ENCODE measurements at places on chromosomes 11 and 22.

GRCh38 chr11:46947399-46948077 lies 11.0 kb downstream of the CSTPP1 start:
- no peak for DNase-seq

DNA sequence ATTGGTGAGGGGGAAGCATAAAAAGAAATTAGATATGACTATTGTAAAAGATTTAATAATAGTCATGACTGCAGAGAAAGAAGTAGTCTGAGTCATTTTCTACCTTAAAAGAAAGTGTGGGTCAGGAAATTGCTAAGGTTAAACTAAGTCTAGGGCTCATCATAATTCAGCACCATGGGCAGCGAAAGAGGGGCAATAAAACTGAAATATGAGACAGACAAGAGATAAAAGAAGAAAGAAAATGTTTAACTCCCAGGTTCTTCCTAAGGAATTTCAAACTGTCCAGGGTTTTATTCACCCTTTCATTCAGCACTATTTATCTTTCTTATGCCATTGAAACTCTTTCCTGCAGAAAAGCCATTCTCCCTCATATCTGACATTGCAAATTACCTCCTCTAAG lies 114.4 kb upstream of the API5 start:
- DNase-seq: no peak

DNA sequence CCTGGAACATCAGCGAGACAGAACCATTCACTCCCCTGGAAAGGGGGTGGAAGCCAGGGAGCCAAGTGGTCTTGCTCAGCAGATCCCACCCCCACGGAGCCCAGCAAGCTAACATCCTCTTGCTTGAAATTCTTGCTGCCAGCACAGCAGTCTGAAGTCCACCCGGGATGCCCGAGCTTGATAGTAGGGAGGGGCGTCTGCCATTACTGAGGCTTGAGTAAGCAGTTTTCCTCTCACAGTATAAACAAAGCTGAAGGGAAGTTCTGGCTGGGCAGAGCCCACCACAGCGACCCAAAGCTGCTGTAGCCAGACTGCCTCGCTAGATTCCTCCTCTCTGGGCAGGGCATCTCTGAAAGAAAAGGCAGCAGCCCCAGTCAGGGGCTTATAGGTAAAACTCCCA lies 764.8 kb upstream of the LUZP2 start:
- DNase-seq: no peak

DNA sequence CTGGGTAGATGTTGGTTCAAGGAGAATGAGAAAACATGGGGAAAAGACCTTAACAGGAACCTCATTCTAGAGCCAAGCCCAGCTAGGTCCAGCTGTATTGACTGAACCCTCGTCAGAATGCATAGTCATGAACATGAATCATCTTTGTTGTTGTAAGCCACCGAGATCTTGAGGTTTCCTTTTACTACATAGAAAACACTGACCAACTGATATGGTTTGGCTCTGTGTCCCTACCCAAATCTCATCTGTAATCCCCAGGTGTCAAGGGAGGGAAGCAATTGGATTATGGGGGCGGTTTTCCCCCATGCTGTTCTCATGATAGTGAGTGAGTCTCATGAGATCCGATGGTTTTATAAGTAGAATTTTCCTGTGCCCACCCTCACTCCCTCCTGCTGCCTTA lies 19.4 kb upstream of the PHOX2A start:
- no peak for DNase-seq

- no peak for DNase-seq
Observed at GRCh38 chr11:67698247-67698646, 23.8 kb upstream of the ALDH3B2 start.

DNA sequence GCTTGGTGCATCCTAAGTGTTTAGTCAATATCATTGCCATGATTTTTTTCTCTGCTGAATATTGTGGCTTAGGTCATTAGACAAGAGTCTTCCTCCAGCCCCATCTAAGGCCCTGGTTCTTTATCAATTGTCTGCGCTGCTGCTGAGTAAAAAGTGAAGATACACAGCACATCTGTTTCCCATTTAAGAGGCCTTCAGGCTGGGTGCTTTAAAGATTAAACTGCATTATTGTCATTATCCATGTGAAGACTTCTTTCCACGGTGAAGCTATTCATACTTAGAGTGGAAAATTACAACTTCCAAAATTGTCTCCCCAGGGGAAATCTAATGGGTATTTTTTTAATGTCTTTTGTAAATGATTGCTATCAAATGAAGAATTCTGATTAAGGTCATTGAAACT lies 719.8 kb upstream of the LRRC4C start:
- DNase-seq: no peak

DNA sequence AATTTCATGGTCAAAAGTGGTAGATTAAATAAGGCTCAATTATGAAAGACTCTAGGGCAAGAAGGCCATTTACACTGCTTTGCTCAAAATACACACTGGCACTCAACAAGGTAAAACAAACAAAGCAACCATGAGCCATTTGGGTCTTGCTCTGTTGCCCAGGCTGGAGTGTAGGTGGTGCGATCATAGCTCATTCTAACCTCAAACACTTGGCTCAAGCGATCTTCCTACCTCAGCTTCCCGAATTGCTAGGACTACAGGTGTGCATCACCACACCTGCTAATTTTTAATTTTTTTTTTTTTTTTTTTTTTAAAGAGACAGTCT lies 10.9 kb upstream of the AGBL2 start:
- no peak for DNase-seq

- DNase-seq: no peak
Observed at GRCh38 chr11:130602641-130603334, 154.3 kb downstream of the ADAMTS15 start.

- DNase-seq: no peak
Observed at GRCh38 chr11:20032577-20033260, 127.6 kb downstream of the DBX1 start.

GRCh38 chr11:91587131-91587530 lies 637.5 kb upstream of the FAT3 start:
- no peak for DNase-seq

- DNase-seq: no peak
Observed at GRCh38 chr22:22110548-22111266, 128.1 kb upstream of the TOP3B start.

- DNase-seq: no peak
Observed at GRCh38 chr11:121253951-121254350, 38.6 kb upstream of the SC5D start.

GRCh38 chr11:115521825-115522224 lies 17.6 kb upstream of the CADM1 start:
- no peak for DNase-seq

DNA sequence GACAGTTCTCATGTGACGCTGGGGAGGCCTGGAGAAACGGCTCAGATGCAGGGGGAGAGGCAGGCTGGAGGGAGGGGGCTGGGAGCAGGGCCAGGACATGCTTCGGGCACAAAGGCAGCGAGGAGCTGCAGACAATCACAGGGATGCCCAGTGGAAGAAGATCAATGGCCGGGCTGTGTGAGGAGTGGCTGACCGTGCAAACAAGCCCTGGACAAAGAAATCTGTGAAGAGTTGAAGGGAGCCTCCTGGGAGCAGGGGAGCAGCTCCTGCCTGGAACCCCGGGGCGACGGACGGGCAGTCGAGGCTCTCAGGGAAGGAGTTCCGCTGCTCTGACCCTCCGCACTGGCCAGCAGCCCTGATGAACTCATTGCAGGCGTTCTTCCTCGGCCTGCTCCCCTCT lies 126.7 kb upstream of the B3GAT1 start:
- no peak for DNase-seq

DNA sequence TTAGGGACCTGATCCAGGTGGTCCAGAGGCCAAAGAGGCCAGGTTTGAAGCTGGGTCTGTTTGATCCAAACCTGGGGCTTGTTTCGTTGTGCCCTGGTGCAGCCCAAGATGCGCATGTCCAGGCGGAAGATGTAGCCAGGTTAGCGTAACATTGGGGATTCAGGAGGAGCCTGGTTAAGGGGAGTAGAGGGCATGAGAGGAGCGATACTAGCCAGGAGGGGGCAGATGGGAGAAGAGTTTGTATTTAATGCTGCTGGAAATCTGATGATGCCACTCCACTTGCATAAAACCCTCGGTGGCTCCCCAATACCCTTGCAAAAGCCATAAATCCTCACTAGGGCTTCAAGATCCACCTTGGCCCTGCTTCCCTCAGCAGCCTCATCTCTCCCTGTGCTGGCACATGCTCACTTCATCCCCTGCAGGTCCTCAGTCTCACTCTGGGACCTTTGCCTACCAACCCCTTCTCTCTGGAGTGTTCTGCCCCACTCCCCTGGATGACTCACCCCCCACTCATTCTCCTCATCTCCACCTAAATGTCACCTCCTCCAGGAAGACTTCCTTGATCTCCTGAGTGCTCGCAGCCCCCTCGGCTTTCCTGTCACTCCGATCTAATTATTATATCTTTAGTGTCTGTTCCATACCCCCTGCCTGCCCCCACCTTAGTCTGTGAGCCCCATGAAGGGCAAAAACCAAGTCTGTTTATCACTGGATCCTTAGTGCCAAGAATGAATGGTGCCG lies 95.9 kb downstream of the MIAT start:
- DNase-seq: no peak

DNA sequence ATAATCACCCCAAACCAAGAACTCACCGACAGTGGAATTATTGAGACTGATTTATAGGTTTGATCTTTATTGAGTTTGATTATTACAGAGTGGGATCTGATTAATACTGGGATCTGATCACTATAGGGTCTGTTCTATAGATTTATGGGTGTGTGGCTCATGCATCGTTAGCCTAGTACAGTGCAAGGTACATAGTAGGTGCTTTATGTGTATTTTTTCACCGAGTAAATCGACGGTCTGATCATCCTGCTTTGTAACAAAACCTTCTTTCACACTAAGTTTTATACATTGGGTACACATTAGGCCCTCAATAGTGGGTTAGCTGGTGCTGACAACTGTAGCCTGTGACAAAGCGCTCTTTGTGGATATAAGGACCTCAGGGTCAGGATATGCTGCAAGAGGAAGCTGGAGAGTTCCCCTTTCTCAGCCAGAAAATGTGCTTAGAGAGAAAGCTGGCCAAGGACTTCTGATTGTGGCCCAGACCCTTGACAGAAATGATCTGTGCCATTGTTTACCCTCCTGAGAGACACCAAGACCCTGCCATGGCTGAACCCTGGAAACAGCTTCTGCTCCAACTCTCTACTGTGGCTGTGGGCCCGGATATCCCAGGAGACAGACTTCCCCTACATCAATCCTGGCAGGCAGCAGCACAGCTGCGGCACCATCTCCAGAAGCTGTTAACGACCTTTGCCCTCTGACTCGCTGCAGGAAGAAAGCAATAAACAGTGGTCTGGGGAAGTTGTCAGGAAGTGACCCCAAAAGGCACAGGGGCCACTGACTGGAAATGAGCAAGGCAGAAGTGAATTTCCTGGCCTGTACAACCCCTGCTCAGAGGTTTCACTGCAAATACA lies 16.1 kb upstream of the TPP1 start:
- no peak for DNase-seq

GRCh38 chr11:45168366-45169130 lies 22.1 kb downstream of the PRDM11 start:
- DNase-seq: no peak

DNA sequence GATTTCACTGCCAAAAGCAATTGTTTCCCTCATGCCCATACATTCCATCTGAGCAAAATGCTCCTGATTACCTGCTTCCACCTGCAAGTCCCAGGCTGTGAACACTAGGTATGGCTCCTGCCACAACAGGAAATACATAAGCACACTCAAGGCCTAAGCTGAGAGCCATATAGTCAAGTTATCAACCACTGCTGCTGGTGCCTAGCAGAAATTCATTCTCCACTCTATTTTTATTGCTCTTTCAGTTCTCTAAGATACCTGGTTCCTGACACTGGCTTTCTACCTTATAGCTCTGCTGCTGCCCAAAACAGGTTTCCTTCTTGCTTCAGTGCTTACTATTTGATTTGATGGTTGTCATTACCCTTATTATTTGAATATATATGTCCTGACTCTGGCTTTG lies 31.6 kb downstream of the SLC36A4 start:
- no peak for DNase-seq

GRCh38 chr22:32509045-32509444 lies 34.4 kb downstream of the FBXO7 start:
- DNase-seq: no peak

GRCh38 chr11:33978376-33978775 lies 73.2 kb upstream of the CAPRIN1 start:
- DNase-seq: no peak

- no peak for DNase-seq
Observed at GRCh38 chr11:72821221-72821919, 7.2 kb downstream of the ATG16L2 start.

GRCh38 chr11:44971185-44971584 lies 20.5 kb upstream of the TP53I11 start:
- no peak for DNase-seq

GRCh38 chr11:2377511-2378443 lies 667 bp downstream of the CD81 start:
- peak; percentile 27 for DNase-seq

DNA sequence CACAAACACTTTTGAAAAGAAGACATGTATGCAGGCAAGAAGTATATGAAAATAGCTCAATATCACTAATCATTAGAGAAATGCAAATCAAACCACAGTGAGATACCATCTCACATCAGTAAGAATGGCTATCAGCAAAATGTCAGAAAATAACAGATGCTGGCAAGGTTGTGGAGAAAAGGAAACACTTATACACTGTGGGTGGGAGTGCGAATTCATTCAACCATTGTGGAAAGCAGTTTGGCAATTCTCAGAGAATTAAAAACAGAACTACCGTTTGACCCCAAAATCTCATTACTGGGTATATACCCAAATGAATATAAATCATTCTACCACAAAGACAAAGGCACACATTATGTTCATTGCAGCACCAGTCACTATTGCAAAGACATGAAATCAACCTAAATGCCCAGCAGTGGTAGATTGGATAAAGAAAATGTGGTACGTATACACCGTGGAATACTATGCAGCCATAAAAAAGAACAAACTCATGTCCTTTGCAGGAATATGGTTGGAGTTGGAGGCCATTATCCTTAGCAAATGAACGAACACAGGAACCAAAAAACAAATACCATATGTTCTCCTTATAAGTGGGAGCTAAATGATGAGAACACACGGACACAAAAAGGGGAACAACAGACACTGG lies 18.5 kb downstream of the MMP13 start:
- DNase-seq: no peak

- DNase-seq: peak; percentile 37
Observed at GRCh38 chr11:72223615-72224563, 678 bp upstream of the INPPL1 start.

GRCh38 chr22:42180349-42180842 lies 49.8 kb upstream of the CYP2D6 start:
- DNase-seq: no peak

GRCh38 chr11:133598906-133599305 lies 66.6 kb upstream of the OPCML start:
- no peak for DNase-seq

- no peak for DNase-seq
Observed at GRCh38 chr11:61404641-61405040, 12.3 kb downstream of the TMEM216 start.

DNA sequence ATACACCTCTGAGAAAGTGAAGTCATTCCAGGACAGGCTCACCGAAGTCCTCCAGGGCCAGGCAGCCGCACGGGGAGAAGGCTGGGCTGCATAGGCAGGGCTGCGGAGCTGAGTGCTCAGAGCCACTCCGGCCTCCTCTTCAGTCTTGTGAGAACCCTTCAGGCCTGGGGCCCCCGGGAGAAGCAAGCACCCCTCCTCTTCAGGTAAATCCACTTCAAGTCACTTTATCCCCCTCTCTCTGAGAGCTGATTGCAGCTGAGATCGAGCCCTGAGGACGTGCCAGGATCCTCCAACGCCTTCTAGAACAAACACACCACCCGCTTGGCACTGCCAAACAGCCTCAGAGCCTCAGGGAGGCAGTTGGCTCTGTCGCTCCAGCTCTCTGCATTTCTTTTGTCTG lies 1526.3 kb downstream of the BRD1 start:
- DNase-seq: no peak

- DNase-seq: no peak
Observed at GRCh38 chr11:35003186-35003585, 86.8 kb downstream of the PDHX start.

GRCh38 chr11:77294040-77294439 lies 7.4 kb downstream of the GDPD4 start:
- no peak for DNase-seq

Measured in stimulated activated CD4-positive, alpha-beta T cell treated with anti-CD3 and anti-CD28 coated beads, TNF-alpha, amount 100 ng/mL, for 1 hour (primary cell).